ENCODE measurements at places on chromosomes 1 and 21. TPM values are rescaled to one million over a fixed set of nuclear protein-coding genes. Genes with fewer than 3 reads are reported as not detected.
A peak's percentile ranks its signal among the peaks of the same experiment; 100 is the strongest.

FMO1 gene
- 0.03 TPM for polyA plus RNA-seq

AKIRIN1 gene
- polyA plus RNA-seq = 117 TPM

CD5L gene
- not detected for polyA plus RNA-seq

KRTAP13-4 gene
- polyA plus RNA-seq = 0.64 TPM

ZNF683 gene
- not detected for polyA plus RNA-seq

DNA sequence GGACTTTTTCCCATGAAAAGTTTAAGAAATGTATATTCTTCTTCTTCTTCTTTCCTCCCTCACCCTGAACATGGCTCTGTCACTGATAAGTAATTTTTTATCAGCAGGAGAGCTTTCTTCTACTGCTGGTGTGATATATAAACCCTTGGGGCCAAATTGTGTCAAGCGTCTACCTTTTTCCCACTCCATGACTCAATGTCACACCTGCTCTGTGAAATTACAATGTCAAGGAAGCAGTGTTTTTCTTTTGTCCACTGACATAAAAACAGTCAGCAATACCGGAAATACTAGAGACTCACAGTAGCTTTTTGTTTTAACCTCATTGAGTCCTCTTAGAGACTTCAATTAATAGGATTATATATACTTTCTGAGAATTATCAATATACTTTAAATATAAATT, 416.2 kb upstream of the ADGRL4 start:
- no peaks in the 10 kb centered on the region for H3K4me1 ChIP-seq
- no peak for DNase-seq
- no peak overlapping the region for H3K4me3 ChIP-seq
- H3K27ac ChIP-seq = no peak overlapping the region
- no peaks in the 10 kb centered on the region for H3K36me3 ChIP-seq

DNA sequence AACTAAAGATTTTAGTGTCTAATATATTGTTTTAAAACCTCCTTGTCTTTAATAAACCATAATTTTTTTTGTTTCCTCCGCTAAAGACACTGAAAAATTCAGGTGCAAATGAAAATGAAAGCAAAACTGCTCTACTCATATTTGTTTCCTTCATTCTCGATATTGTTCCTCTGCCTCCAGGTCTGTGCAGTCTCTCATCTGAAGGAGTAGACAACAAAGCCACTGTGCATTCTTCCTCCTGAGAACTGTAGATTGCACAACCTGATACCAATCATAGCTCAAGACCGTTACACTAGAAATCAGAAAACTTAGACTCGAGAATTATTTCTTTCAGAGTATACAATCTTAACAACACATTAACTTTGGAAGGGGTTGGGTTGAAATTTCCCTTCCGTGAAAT, 373.1 kb upstream of the CXADR start:
- no peak overlapping the region for H3K27ac ChIP-seq
- DNase-seq = no peak
- no peaks in the 10 kb centered on the region for H3K27me3 ChIP-seq
- no peaks in the 10 kb centered on the region for H3K36me3 ChIP-seq
- no peaks in the 10 kb centered on the region for H3K4me1 ChIP-seq
- H3K4me3 ChIP-seq = no peak overlapping the region

DNA sequence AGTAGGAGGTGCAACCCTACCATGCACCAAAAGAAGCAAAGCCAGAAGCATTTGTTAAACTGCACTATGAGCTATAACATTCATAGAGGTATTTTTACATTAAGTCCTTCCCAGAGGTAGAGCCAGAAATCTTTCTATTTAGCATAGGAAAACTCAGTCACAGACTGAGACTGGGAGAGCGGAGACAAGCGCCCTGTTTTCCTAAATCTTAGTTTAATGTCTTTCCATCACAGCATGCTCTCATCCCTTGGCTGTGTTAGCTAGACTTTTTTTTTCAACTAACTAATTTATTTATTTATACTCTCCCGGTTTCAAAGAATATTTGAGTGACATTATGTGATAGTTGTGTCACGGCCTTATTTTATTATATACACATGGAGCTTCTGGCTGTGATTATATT, 304.1 kb downstream of the LMX1A start:
- no peak overlapping the region for H3K27ac ChIP-seq
- H3K4me1 ChIP-seq = peaks cover under 1% of the 10 kb centered on the region
- H3K27me3 ChIP-seq = no peaks in the 10 kb centered on the region
- DNase-seq = no peak
- no peak overlapping the region for H3K4me3 ChIP-seq
- H3K36me3 ChIP-seq = no peaks in the 10 kb centered on the region

DNA sequence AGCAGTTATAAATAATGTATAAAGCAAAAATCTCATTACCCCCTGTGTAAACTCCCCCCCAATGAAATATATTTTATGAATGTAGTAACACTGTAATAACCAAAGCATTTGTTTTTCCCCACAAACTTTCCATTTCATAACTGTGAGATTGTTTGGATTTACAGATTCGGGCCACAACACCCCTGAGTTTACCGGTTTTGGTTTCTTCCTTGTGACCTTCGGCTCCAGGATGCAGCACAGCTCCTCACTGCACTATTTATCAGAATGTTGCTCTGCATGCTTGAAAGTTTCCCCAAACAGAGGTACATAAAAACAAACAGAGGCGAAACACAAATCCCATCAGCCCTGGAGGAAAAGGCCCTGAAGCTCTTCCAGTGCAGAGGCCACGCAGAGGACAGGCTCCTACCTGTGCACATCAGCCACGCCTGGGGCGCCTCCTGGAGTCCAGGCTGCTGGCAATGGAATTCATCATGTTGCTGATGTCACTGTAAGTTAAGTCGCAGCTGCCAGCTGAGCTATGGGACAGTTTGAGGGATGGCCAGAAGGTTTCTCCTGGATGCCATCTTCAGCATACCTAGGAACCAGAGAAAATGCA, 122.0 kb downstream of the LMO4 start:
- no peak for DNase-seq
- H3K27me3 ChIP-seq = no peaks in the 10 kb centered on the region
- H3K36me3 ChIP-seq = no peaks in the 10 kb centered on the region
- no peak overlapping the region for H3K4me3 ChIP-seq
- no peaks in the 10 kb centered on the region for H3K4me1 ChIP-seq

DNA sequence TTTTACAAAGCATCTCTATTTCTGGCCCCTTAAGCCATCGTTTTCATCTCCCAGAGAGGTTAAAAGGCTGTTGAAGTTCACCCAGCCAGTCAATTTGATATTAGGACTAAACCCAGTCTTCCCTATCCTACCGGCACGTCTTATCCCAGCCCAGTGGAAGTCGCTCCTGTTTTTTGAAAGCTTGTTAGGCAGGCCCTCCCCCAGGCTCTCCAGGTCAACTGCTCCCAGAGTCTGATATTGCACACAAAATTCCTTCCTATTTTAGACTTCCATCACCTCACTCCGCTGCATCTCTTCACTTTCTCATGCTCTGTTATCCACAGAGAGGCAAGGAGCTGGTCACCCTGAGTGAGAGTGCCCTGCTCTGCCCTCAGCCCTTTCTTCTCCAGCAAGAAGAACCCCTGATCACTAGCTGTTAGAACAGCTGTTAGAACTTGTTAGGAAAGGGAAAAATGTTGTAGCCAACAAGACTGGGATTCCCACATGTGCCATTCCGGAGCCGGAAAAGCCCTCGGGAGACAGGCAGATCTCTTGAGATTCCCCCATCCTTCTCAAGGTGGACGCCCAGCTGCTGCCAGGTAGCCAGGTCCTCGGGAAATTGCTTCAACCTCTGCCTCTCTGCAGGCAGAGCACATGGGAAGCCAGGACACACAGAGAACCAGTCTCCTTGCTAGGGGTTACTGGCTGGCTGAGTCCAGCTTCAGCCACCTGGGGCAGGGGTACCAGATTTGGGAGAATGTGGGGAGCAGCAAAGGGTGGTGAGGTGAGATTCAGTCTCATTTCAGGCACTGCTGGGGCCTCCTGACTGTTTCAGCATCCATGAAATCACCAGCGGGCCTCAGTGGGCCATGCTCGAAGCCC, 25.7 kb downstream of the PLXNA2 start:
- H3K4me1 ChIP-seq = no peaks in the 10 kb centered on the region
- no peaks in the 10 kb centered on the region for H3K36me3 ChIP-seq
- no peak overlapping the region for H3K4me3 ChIP-seq

DNA sequence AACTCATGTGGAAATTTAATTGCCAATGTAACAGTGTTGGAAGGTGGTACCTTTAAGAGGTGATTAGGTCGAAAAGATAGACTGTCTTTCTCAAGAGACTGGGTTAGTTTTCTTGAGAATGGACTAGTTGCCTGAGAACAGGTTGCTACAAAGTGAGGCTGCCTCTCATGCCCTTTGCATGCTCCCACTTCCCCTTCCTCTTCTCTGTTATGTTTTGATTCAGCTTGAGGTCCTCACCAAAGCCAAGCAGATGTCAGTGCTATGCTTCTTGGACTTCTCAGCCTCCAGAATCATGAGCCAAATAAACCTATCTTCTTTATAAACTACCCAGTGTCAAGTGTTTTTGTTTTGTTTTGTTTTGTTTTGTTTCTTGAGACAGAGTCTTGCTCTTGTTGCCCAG, 187.0 kb upstream of the RUNX1 start:
- no peak overlapping the region for H3K27ac ChIP-seq
- no peak for DNase-seq
- H3K36me3 ChIP-seq = no peaks in the 10 kb centered on the region
- H3K27me3 ChIP-seq = no peaks in the 10 kb centered on the region
- H3K4me3 ChIP-seq = no peak overlapping the region

DNA sequence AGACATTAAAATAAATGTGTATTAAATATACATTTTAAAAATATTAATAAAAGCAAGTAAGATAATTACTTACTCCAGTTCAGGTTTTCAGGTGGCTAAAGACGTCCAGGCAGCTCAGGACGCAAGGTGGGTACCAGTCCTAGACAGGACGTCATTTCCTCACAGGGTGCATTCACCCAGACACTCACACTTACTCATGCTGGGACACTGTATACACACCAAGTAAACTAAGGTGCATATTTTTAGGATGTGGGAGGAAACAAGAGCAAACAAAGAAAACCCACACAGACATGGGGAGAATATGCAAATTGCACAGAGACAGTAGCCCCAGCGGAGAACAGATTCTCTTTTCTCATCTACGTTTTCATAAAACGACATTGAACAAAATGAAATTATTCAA, 457.9 kb downstream of the BRINP3 start:
- H3K4me1 ChIP-seq = no peaks in the 10 kb centered on the region
- no peaks in the 10 kb centered on the region for H3K27me3 ChIP-seq
- no peak for DNase-seq
- H3K4me3 ChIP-seq = no peak overlapping the region
- H3K36me3 ChIP-seq = no peaks in the 10 kb centered on the region

- H3K4me1 ChIP-seq = peaks cover 2% of the 10 kb centered on the region
- H3K27me3 ChIP-seq = no peaks in the 10 kb centered on the region
- H3K27ac ChIP-seq = no peak overlapping the region
- H3K36me3 ChIP-seq = no peaks in the 10 kb centered on the region
Observed at GRCh38 chr1:226763905-226764264, 24.8 kb upstream of the ITPKB start.

DNA sequence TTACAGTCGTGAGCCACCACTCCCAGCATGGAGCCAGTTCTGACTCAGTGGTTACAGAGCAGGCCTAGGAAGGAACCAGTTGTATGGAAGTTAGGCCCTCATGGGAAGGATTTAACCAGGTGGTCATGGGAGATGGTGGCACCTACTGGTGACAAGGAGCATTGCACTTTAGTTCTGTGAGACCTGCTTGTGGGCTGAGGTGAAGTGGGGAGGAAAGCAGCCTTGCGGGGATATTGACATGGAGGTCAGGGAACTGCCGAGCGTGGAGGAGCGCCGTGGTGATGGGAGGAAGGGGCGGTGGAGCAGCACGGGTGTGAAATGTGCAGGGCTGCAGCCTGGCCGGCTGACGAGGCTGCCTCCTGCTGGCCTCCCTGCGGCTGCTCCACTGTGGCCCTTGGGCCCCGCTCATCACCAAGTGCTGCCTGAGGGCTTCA, 100.4 kb downstream of the GALNT2 start:
- no peaks in the 10 kb centered on the region for H3K4me1 ChIP-seq
- no peaks in the 10 kb centered on the region for H3K36me3 ChIP-seq
- H3K4me3 ChIP-seq = no peak overlapping the region
- DNase-seq = peak; percentile 62
- H3K27me3 ChIP-seq = no peaks in the 10 kb centered on the region
- H3K27ac ChIP-seq = no peak overlapping the region

GRCh38 chr1:76833151-76833550, 34.1 kb upstream of the ST6GALNAC5 start:
- no peak overlapping the region for H3K27ac ChIP-seq
- DNase-seq = no peak
- H3K36me3 ChIP-seq = no peaks in the 10 kb centered on the region
- no peaks in the 10 kb centered on the region for H3K4me1 ChIP-seq
- H3K27me3 ChIP-seq = no peaks in the 10 kb centered on the region
- no peak overlapping the region for H3K4me3 ChIP-seq

- no peak for DNase-seq
- H3K27me3 ChIP-seq = no peaks in the 10 kb centered on the region
- H3K36me3 ChIP-seq = no peaks in the 10 kb centered on the region
- H3K4me1 ChIP-seq = no peaks in the 10 kb centered on the region
- H3K4me3 ChIP-seq = no peak overlapping the region
Observed at GRCh38 chr1:17874231-17874630, 119.1 kb downstream of the ACTL8 start.

DNA sequence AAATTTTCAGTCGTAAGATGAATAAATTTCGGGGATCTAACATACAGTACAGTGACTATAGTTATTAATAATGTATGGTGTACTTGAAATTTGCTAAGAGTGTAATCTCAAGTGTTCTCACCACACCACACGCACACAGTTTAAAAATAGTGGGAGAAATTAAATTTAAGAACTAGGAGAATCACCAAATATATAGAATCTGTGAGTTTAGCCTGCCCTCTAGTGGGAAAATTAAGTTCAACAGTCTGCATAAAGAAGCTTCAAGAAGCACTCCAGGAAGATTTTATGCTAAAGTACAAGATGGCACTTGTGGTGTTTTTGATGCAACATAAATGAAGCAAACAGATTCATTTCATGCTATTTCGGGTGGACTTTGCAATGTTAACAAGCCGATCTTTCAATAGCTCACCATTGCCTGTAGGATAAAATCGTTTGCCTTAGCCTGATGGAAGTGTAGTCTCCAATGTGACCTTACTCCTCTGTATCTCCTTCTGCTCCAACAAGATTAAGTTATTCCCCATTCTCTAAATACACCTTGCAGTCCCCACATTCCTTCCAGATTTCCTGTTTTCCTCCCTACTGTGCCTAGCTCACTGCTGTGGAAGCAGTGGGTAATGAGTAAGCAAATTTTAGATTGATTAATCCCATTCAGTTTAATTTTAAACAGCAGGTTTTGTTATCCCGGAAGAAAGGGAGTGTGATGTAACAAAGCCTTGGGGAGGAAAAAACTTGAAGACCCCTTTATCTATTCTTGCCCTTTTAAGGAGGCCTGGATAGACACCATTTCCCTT, 8.7 kb upstream of the PIK3C2B start:
- no peak overlapping the region for H3K4me3 ChIP-seq
- H3K4me1 ChIP-seq = no peaks in the 10 kb centered on the region
- H3K36me3 ChIP-seq = no peaks in the 10 kb centered on the region
- DNase-seq = no peak
- no peaks in the 10 kb centered on the region for H3K27me3 ChIP-seq
- no peak overlapping the region for H3K27ac ChIP-seq

- no peaks in the 10 kb centered on the region for H3K36me3 ChIP-seq
- no peak for DNase-seq
- H3K4me1 ChIP-seq = peaks cover 2% of the 10 kb centered on the region
- no peaks in the 10 kb centered on the region for H3K27me3 ChIP-seq
Observed at GRCh38 chr1:109192433-109192832, 21.3 kb upstream of the SARS1 start.
